ENCODE measurements at places on chromosomes 5 and 9. TPM values are rescaled to one million over a fixed set of nuclear protein-coding genes. Genes with fewer than 3 reads are reported as not detected.

GARIN3 gene
- 0.47 TPM for total RNA-seq

- no peak for DNase-seq
- peaks cover 7% of the 10 kb centered on the region for H3K27me3 ChIP-seq
- H3K27ac ChIP-seq: no peak overlapping the region
- no peak overlapping the region for H3K4me3 ChIP-seq
These were observed 47.1 kb upstream of the RAI14 start for GRCh38 chr5:34608859-34609648.

GRCh38 chr5:167720259-167720658 is 571.2 kb upstream of the WWC1 start:
- no peak for DNase-seq
- H3K36me3 ChIP-seq: no peaks in the 10 kb centered on the region
- H3K27ac ChIP-seq: no peak overlapping the region
- H3K4me3 ChIP-seq: no peak overlapping the region
- peaks cover 3% of the 10 kb centered on the region for H3K27me3 ChIP-seq

FAT2 gene
- total RNA-seq: not detected

ZBED3 gene
- total RNA-seq: 6.3 TPM

CDH9 gene
- not detected for total RNA-seq

All from activated naive CD8-positive, alpha-beta T cell treated with anti-CD3 and anti-CD28 coated beads for 36 hours (primary cell).